ENCODE measurements at places on chromosomes 11 and 22.

DNA sequence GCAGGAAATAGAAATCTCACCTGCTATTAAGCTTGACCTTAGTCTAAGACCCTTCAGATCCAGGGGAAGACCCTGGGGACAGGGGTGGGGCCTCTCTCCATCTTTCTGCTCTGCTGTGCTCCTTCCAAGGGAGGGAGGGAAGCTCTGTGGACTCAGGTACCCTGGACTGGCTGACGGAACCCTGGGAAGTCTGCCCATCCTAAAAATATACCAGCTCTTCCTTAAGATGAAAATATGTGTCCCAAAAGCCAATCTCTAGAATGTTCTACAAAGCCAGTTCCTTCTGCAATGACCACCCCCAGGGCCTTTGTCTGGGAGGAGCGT lies 73.7 kb downstream of the RTL6 start:
- no peaks in the 10 kb centered on the region for H3K4me1 ChIP-seq
- H3K4me3 ChIP-seq: no peak overlapping the region
- no peak overlapping the region for H3K27ac ChIP-seq
- DNase-seq: no peak
- no peaks in the 10 kb centered on the region for H3K36me3 ChIP-seq

DNA sequence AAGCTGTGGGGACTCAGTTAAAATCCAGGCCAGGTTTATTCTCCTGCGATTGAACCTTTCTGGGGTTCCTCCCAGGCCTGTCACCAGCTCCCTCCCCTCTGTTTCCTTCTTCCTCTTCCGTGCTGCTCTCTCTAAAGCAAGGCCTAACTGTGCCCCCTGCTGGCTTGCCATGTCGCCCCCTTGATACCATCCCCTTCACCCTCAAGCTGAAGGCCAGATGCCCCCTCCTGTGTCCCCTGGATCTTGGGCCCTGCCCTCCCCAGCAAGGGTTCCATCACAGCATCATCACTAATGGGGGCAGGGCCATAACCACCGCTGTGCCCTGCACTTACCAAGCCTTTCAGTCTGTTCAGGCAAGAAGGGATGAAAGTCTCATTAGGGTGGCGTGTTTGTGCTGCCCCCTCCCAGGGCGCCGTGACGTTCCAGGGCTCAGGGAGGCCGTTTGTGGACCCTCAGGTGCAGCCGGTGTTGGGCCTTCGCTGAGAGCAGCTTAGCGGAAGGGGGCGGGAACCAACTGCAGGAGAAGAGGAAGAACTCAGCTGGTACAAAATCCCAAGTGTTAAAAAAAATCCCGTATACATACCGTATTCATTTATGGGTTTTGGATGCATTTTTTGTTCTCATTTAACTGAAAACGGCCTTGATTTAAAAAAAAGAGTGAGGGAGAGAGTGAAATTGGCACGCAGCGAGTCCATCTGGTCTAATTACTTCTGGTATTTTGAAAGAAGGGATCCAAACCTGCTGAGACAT lies 69.9 kb downstream of the MPPED1 start:
- H3K4me3 ChIP-seq: peak overlapping the region; percentile 33
- H3K4me1 ChIP-seq: peaks cover 13% of the 10 kb centered on the region
- DNase-seq: peak; percentile 18
- peak overlapping the region; percentile 53 for H3K27ac ChIP-seq
- H3K36me3 ChIP-seq: no peaks in the 10 kb centered on the region

- no peaks in the 10 kb centered on the region for H3K27me3 ChIP-seq
- no peaks in the 10 kb centered on the region for H3K4me1 ChIP-seq
- no peaks in the 10 kb centered on the region for H3K36me3 ChIP-seq
- H3K27ac ChIP-seq: no peak overlapping the region
These were observed 3.8 kb upstream of the CBLIF start for GRCh38 chr11:59849129-59849528.

DNA sequence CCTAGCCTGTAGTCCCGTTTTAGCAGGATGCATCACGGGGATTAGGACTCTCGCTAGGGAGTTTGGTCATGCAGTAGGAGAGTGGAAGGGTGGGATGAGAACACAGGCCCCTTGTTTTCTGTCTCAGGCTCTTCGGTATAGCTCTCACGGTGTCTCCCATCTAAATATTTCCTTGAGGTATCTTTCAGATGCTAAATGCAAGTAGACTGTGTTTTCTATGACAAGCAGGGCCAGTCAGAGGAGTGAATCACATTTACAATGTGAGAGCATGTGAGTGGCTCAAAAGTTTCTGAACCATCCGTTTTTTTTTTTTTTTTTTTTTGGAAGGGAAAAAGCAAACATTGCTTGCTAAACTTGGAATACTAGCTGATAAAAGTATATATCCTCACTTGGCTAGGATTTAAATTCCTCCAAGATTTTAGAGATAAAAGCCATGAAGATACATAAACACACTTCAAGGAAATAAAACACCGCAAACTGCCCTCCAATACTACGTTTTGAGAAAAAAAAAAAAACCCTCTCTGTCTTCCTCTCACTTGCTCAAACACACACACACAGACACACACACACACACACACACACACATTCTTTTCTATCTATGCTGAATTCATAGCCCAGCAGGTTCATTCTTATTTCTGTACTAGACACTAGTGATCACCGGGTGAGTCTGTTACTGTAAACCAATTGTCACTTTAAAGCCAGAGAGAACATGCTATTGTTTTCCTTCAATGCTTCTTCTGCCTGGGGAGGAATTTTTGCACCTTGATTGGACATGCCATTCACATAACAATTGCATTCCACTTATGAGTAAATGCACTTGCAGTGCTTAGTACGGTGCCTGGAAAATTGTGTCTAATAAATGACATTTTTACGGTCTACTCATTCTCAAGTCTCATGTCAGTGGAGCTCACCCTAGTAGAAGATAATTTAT lies 224.6 kb upstream of the CCDC90B start:
- DNase-seq: no peak
- H3K36me3 ChIP-seq: no peaks in the 10 kb centered on the region
- H3K27ac ChIP-seq: no peak overlapping the region

DNA sequence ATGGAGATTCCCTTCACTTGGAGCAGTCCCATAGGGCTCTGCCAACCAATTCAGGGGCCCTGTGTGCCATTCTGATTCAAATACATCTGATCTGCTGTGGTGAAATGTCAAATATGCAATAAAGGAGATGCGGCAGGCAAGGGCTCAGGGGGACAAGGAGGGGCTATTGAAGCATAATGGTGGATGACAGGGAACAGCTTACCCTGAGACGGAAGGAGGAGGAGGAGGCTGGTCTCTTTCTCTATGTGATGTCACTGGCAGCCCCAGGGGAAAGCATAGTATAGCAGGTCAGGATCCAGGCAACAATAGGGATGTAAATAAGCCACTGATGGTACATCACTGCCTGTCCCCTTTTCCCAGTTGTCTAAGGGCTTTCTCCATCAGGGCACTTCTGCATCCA lies 350.9 kb upstream of the SYN3 start:
- DNase-seq: no peak
- H3K36me3 ChIP-seq: no peaks in the 10 kb centered on the region
- no peaks in the 10 kb centered on the region for H3K27me3 ChIP-seq
- H3K4me1 ChIP-seq: no peaks in the 10 kb centered on the region
- no peak overlapping the region for H3K4me3 ChIP-seq

DNA sequence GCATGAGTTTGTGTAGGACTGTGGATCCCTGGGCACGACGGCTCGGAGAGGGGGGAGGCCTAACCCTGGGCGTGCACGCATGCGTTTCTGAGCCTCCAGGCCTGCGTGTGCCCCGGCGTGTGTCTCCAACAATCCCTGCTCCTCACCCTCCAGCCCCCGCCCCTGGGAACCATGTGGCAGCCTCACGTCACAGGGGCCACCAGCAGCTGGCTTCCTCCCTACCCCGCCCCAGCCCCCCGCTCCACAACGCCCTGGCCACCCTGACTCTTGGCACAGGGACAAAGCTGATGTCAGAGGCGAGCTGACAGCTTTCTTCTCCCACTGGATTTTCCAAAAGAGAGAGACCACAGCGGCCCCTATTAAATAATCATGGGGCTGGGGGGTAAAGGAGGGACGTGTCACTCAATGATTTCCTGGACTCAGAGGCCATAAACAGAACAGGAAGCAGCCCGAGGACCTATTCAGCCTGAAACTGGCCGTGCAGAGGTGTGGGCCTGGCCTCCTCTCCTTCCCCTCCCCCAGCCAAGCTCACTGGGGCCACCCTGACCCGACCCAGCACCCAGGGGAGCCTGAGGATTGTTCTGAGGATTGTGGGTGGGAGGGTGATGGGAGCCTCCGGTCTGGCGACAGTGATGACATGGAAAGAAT lies 6.8 kb upstream of the LIF start:
- H3K27ac ChIP-seq: no peak overlapping the region
- H3K4me1 ChIP-seq: no peaks in the 10 kb centered on the region
- no peak for DNase-seq
- peaks cover 15% of the 10 kb centered on the region for H3K27me3 ChIP-seq

DNA sequence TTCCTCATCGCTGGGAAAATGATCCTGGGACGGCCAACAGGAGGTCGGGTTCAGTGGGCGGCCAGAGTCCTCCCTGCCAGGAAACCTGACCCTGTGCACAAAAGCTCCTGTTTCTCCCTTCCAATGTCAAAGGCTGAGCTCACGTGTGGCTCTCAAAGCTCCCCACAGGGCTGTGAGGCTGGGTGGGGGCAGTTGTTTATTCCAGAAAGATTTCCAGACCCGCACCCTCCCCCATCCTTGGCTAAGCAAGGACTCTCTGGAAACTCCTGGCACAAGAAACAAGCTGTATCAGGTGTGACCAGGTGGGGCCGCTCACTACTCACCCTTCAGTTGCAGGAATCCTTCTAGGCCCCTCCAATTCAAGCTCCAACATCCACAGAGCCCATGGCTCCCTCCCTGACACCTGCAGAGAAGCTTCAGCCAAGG lies 131.9 kb downstream of the SHANK2 start:
- no peaks in the 10 kb centered on the region for H3K36me3 ChIP-seq
- no peak overlapping the region for H3K27ac ChIP-seq
- no peaks in the 10 kb centered on the region for H3K4me1 ChIP-seq
- H3K27me3 ChIP-seq: peaks cover 14% of the 10 kb centered on the region
- no peak for DNase-seq

GRCh38 chr11:33402066-33402465 lies 144.9 kb downstream of the HIPK3 start:
- peaks cover 15% of the 10 kb centered on the region for H3K27me3 ChIP-seq
- H3K27ac ChIP-seq: no peak overlapping the region
- DNase-seq: no peak
- H3K36me3 ChIP-seq: no peaks in the 10 kb centered on the region

GRCh38 chr22:29158546-29158945 lies 47.1 kb upstream of the EMID1 start:
- H3K4me3 ChIP-seq: no peak overlapping the region
- peaks cover 7% of the 10 kb centered on the region for H3K4me1 ChIP-seq
- peaks cover 31% of the 10 kb centered on the region for H3K27me3 ChIP-seq
- H3K27ac ChIP-seq: no peak overlapping the region
- H3K36me3 ChIP-seq: no peaks in the 10 kb centered on the region

GRCh38 chr22:45890351-45890635 lies 86.7 kb downstream of the WNT7B start:
- H3K36me3 ChIP-seq: no peaks in the 10 kb centered on the region
- H3K4me1 ChIP-seq: no peaks in the 10 kb centered on the region
- no peak overlapping the region for H3K27ac ChIP-seq
- no peaks in the 10 kb centered on the region for H3K27me3 ChIP-seq

GRCh38 chr11:7353100-7353499 lies 101.4 kb downstream of the SYT9 start:
- H3K27ac ChIP-seq: no peak overlapping the region
- H3K27me3 ChIP-seq: no peaks in the 10 kb centered on the region
- no peaks in the 10 kb centered on the region for H3K36me3 ChIP-seq
- DNase-seq: no peak
- H3K4me3 ChIP-seq: no peak overlapping the region

DNA sequence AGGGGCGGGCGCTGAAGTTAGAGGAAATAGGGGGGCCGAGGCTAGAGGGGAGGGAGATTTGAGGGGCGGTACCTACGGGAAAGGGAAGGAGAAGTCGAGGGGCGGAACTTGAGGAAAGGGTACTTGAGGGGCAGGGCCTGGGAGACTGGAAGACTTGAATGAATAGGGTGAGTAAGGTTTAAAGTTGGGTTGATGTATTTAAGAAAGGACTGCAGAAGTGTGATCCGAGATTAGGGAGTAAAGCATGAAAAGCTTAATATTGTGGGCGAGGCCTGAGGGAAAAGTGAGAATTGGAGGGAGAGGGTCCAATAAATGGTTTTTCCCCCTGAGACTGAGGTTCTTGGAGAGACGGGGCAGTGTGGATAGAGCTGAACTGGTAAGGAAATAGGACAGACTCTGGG lies 723 bp downstream of the HSCB start:
- peak overlapping the region; percentile 95 for H3K4me3 ChIP-seq
- peaks cover 18% of the 10 kb centered on the region for H3K4me1 ChIP-seq
- peak overlapping the region; percentile 88 for H3K27ac ChIP-seq
- no peak for DNase-seq
- H3K36me3 ChIP-seq: peaks cover 7% of the 10 kb centered on the region

DNA sequence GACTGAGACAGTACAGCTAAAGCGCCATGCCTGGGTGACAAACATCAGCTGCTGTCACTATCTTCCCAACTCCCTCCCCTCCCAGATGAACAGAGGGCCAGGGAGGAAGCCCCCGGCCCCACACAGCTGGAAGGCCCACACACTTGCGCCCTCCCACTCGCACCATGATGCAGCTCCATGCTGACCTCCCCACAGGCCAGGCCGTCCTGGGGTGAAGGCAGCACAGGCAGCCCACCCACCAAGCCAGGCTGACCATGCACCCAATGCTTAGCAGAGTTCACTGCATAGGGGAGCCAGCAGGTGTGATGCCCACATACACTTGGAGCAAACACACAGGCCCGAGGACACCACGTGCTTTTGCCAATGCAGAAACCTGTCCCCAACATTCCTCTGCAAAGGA lies 22.1 kb downstream of the LRFN4 start:
- peaks cover 15% of the 10 kb centered on the region for H3K4me1 ChIP-seq
- H3K4me3 ChIP-seq: no peak overlapping the region
- no peaks in the 10 kb centered on the region for H3K27me3 ChIP-seq
- no peaks in the 10 kb centered on the region for H3K36me3 ChIP-seq
- H3K27ac ChIP-seq: no peak overlapping the region

DNA sequence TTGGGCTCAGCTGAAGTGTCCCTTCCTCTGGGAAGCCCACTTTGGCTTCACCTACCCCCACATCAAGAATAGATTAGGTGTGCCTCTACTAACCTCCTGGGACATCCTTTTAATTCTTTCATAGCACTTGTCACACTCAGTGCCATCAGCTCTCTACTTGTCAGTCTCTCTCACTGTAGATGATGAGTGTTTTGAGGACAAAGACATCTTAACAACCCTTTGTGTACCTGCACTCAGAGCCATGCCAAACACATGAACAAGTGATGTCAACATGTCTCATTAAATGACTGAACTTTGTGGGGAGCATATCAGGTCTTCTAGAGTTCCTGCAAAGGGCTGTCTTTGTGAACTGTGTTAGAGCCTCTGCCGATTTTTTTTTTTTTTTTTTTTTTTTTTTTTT lies 87.0 kb upstream of the AMOTL1 start:
- DNase-seq: no peak
- no peaks in the 10 kb centered on the region for H3K4me1 ChIP-seq
- H3K36me3 ChIP-seq: no peaks in the 10 kb centered on the region
- H3K4me3 ChIP-seq: no peak overlapping the region
- peaks cover 7% of the 10 kb centered on the region for H3K27me3 ChIP-seq

Measured in T-cell (primary cell).